Bone marrow (tissue), 2 donors: ENCODE measurements at places on chromosomes 7 and 10.

DNA sequence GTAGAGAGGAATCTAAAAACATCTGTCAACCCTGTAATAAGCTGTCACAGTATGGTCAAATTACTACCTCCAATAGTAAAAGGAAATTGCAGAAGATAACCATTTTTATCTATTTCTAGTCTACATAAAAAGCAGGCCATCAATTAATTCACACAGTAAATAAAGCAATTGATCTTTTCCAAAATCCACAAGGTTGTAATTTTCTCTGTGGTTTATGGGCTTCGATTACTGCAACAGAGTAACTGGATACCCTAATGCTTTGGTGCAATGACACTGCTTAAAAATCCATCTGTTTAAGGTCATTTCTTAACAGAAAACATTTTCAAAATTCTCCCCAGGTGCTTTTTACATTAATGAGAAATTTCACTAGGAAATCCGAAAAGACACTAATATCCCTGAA lies 23.9 kb downstream of the ESYT2 start:
- no peak for DNase-seq

- no peak for DNase-seq
These were observed 210.3 kb upstream of the TCF7L2 start for GRCh38 chr10:112739592-112740353.

DNA sequence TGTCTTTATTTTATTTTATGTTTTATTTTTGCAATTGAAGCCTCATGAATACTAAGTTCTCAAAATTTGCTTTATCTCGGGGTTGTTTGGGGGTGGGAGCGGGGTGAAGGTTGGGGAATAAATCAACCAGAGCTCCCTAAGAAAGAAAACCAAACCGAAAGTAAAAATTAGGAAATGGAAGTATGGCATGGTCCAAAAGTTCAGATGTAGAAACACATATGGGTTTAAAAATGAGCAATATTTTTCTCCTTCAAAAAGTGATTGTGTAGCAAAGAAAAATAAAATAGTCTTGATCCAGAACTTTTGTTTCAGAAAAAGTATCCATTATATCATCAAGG lies 177.4 kb upstream of the PLXDC2 start:
- no peak for DNase-seq

DNA sequence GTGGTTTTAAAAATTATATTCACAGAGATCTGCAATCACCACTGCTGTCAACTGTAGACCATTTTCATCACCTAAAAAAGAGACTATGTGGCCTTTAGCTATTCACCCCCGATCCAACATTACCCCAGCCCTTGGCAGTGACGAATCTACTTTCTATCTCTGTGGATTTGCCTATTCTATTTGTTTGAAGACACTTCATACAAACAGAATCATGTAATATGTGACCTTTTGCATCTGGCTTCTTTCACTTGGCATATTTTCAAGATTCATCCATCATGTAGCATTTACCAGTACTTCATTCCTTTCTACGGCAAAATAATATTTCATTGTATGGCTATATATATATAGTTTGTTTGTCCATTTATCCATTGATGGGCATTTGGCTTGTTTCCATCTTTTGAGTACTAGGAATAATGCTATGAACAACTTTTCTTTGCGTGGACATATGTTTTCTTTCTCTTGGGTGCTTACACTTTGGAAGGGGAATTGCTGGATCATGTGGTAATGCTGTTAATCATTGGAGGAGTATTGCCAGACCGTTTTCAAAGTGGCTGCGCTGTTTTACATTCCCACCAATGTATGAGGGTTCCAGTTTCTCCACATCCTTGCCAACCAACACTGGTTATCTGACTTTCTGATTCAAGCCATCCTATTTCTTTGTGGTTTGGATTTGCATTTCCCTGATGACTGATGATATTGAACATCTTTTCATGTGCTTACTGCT lies 22.3 kb downstream of the ADAMTS14 start:
- DNase-seq, result no peak

- no peak for DNase-seq
These were observed 76.8 kb downstream of the TPST1 start for GRCh38 chr7:66281678-66282590.

DNA sequence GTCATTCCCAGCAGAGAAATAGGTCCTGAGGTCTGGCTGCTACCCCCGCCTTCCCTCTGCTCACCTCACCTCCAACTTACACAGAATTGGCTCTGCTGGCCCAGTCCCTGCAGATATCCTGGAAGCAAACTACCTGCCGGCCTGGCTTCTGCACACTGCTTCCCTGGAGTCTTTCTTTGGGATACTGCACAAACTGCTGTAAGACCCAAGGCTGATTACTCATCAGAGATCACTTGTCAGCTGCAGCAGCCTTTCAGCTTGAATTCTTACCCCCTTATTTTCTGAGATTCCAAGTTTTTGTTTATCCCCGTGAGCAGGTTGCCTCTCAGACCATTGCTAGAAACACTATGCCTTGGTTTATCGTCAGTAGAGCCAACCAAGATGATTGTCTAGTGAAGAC lies 426.4 kb downstream of the PHTF2 start:
- DNase-seq, result no peak

DNA sequence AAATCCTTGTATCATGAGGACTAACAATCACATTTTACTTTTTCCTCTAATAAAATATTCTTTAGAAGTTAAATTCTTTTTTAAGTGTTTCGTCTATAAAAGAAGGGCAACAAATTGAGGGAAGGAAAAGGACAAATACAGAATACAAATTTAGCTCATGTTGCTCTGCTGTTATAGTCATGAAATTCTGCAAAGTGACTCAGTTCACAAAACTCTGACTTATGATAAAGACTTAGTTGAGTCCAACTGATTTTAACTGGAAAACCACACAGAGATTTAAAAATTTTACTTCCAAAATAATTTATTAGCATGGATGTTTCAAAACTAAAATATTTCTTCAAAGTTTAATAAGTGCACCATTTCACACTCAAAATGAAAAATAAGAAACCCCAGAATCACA lies 75.0 kb upstream of the GPR22 start:
- DNase-seq, result no peak

- no peak for DNase-seq
These were observed 60.4 kb upstream of the STRIP2 start for GRCh38 chr7:129373651-129374428.

GRCh38 chr10:132575320-132576201 lies 38.0 kb downstream of the INPP5A start:
- DNase-seq, result peak; percentile 45

DNA sequence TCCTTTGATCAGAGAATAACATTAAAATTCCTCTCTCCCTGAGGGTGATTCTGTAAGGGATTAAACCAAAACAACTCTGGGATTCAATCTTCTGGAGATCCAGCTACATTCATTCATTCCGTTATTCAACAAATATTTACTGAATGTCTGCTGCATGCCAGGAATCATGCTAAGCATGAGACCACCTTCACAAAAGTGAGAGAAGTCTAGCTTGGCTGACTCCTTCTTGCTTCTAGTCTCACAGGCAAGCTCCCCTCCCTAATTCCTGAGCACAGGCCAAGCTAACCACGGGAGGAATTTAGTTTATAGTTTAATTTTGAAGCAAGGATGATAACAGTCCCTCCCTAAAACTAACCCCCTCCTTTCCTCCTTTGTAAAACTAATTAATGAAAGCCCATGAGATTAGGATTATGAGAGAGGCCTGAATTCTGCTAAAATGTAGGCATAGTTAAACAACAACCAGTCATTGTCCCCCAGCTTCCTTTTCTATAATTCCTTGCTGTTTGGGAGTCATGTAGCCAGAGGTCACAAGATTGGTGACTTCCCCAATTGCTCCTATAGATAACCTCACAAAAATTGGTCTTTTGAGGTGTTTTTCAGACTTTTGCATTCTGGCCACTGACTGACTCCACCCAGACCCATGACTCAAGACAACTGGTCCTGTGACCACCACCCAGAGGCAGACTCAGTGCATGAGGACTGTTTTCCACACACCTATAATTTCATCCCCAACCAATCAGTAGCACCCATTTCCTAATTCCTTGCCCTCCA lies 113.5 kb downstream of the ITGB8 start:
- no peak for DNase-seq

DNA sequence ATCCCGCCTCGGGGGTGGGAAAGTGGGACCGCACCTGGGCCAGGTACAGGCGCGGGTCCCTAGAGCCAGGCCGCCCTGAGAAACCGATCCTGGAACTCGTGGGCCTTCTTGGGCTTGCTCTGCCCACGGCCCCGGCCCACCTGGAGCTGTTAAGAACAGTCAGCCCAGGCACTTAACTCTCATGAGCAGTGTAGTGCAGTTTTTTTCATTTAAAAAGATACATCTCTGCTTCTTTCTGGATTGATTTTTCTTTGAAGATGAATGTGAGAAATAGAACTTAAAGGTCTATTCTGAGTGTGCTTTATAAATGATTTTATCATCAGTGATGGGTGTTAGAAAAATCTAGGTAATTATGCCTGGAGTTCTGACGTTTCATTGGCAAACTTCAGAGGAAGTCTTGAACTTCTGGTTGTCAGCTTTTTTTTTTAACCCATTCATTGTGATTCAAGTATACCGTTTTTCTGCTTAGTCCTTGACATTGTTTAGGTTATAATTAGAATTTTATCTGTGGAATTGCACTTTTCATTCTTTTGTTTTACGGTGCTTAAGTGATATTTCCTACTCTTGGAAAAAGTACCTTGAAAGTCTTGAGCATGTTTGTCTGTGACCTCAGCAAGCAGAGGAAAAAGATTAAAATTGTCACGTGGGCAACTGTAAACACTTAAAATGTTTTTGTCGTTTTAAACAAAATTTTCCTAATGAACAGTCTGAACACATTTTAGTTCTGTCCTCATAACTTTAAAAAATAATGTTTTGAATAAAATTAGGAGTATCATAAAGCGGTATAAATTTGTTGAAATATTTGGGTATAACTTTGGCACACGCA lies 906 bp downstream of the CDK1 start:
- no peak for DNase-seq

GRCh38 chr10:16478801-16479200 lies 42.0 kb downstream of the PTER start:
- no peak for DNase-seq

GRCh38 chr7:115574681-115575291 lies 455.8 kb downstream of the TFEC start:
- DNase-seq, result no peak

- no peak for DNase-seq
These were observed 18.4 kb upstream of the GPR146 start for GRCh38 chr7:1025743-1026581.

- DNase-seq, result no peak
These were observed 52.3 kb upstream of the WAC start for GRCh38 chr10:28480628-28480965.

DNA sequence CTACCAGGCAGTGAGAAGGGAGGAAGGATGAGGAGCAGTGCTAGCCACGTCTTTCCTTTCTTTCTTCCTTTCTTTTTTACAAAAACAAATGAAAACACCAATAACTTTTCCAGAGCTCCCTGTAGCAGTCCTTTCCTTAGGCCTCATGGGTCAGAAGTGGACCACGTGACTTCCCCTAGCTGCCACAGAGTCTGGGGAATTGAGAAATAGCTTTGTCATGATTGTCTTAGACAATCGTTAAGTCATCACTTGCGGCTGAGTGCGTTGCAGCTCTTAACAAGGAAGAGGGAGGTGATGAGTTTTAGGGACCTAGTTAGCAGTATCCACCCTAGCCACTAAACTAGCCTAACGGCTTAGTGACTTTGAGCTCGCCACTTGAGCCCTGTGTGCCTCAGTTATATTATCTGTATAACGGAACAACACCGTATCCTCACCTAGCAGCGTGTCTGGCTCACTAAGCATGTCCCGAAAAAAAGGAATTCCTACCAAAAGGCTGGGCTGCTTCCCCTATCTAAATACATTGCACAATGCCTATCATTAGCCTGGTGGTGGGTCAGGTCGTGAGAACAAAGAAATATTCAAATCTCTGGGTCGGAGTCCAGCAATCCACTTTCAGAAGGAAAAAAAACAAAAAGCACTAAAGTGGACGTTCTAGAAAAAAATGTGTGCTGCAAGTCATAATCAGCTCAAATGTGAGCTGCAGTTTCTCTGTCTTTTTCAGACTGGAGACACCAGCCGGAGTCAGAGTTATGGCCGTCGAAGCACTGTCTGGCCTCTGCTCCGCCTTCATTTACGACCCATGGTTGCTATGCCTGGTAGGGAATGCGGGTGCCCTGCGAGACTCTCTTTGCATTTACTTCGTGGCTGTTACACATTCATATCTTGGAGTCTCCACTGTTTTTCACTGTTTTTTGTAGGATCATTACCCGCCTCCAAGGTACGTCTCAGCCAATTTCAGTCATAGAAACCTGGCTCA lies 338.5 kb upstream of the FOXK1 start:
- no peak for DNase-seq

- DNase-seq, result peak; percentile 67
These were observed 686 bp downstream of the ABI1 start for GRCh38 chr10:26860102-26860442.
